ENCODE measurements at places on chromosomes 11 and 22.
A peak's percentile ranks its signal among the peaks of the same experiment; 100 is the strongest.

- no peak for DNase-seq
Measured at GRCh38 chr22:31136711-31137110, 3.6 kb downstream of the PLA2G3 start.

DNA sequence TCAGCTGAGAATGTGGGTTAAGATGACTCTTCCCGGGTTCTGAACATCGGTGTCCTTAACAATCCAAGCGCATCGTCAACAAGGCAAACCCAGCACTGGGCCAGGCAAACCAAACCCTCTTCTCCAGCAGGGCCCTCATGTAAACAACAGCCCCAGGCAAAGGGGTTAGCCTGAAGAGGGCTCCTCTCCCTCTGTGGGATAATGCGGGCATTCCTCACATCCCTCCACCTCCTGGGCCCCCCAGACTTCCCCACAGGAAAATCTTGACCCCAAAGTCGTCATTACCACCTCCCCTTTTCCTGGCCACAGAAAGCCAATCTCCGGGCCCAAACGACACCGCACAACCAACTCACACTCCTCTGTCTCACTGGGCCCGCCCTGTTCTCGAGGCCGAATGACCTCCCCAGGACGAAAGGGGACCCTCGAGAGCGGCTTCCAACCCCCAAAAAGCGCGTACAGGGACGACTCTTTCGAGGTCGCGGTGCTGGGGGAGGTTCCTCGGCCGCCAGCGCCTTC, 566 bp downstream of the DDB1 start:
- peak; percentile 68 for DNase-seq

DNA sequence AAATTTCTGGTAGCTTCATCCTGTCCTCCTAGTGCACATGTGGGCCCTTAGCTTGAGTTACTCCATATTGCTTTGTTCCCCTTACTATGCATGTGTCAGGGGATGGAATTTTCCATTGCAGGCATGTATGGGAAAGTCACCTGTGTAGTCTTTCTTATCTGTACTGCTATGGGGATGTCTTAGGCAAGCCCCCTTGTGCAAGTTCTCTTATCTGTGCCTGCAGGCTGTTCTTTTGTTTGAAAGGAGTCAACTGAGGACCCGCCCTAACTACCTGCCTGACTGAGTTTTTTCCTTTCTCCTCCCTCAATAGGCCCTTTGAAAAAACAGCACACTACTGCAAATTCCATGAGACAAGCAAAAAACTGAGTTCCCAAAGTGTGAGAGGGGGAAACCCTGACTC, 8.7 kb downstream of the OR8K5 start:
- no peak for DNase-seq

GRCh38 chr11:117470576-117470975, 142.9 kb downstream of the CEP164 start:
- DNase-seq: no peak

DNA sequence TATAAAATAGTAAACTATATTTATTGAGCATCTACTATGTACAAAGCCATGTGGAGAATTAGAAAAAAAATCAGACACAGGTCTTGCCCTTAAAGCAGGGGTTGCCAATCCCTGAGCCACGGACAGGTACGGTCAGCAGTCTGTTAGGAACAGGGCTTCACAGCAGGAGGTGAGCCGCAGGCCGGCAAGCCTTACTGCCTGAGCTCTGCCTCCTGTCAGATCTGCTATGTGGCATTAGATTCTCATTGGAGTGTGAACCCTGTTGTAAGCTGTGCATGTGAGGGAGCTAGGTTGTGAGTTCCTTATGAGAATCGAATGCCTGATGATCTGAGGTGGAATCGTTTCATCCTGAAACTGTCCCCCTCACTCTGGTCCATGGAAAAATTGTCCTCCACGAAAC, 2.1 kb upstream of the RAG2 start:
- DNase-seq: peak; percentile 28

All from iPS-NIHi11 (cell line).